ENCODE measurements at places on chromosomes 5 and 9. TPM values are rescaled to one million over a fixed set of nuclear protein-coding genes. Genes with fewer than 3 reads are reported as not detected.

Gene UBE2QL1
- not detected for total RNA-seq

Gene LRRTM2
- 0.52 TPM for total RNA-seq

Gene SLC1A3
- 43.5 TPM for total RNA-seq

Gene LCN15
- not detected for total RNA-seq

GRCh38 chr9:107637421-107638420, 148.2 kb upstream of the KLF4 start:
- peaks cover 18% of the 10 kb centered on the region for H3K4me1 ChIP-seq
- no peaks in the 10 kb centered on the region for H3K27me3 ChIP-seq

DNA sequence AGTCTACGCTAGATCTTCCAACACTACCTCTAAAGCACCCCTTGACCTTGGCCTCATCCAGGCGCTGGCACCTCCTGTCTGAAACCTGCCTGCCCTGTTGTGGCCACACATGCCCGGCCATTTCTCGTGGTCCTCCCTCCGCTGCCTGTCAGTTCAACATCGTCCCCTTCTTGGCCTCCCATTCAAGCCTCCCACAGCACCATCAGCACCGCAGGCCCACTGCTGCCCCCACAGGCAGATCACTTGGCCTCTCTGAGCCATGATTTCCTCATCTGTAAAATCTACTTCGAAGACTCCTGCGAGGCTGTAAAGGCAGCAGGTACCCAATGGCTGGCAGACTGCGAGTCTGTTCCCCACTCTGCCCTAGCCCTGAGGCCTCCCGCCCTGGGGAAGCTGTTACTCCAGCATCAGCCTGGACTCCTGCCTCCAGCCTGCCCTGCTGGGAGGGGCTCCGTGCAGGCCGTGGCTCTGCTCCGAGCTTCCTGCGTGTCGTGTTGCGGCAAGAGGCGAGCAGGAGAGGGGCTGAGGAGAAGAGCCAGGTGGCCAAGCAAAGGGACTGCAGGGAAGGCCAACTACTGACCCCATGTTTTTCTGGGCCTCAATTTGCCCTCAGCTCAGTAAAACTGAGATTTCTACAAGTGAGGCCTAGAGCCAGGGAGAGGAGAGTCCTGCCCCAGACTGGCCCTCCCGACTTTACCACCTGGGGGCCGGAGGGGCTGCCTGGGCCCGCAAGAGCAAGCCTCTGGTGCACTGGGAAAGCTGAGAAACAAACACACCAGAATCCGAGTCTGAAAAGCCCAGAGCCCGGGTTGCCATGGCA, 70.5 kb upstream of the LRRTM2 start:
- DNase-seq, result no peak
- H3K4me3 ChIP-seq, result no peak overlapping the region
- peaks cover 15% of the 10 kb centered on the region for H3K36me3 ChIP-seq

DNA sequence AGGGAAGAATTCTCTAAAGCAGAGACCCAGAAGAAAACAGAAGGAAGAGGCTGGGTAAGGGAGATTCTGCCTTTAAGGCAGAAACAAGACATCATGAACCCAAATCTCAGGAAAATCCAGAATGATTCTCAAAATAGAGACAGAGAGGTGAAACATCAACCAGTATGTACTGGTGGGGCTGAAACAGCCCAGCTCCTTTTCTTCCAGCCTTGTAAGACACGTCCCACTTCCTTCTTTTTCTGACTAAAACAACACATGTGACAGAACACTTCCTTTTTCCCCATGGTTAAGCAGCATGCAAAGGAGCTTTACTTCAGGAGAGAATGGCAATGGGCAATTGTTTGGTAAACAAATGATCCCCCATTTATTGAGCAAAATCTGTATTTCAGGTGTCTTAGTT, 230.8 kb upstream of the NR4A3 start:
- no peak for DNase-seq
- H3K36me3 ChIP-seq, result no peaks in the 10 kb centered on the region
- H3K4me3 ChIP-seq, result no peak overlapping the region
- H3K27me3 ChIP-seq, result no peaks in the 10 kb centered on the region

DNA sequence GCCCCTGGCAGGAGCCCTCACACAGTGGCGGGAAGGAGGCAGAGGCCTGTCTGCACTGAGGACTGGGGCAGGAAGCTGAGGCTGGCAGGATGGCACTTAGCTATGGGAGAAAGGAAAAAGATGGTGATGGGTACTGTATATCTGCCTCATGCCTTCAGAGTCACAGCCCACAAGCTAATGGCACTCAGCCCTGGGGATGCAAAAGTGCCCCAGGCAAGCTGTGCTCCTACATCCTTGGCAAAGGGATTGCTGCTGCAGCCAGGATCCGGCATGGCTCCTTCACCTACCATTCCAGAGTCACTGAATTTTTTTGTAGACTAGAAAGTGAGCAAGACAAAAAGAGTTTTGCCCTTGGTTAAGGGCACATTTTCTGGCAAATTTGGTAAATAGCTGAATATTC, 8.7 kb downstream of the ACSL6 start:
- H3K27ac ChIP-seq, result no peak overlapping the region
- peaks cover 4% of the 10 kb centered on the region for H3K4me1 ChIP-seq
- DNase-seq, result no peak
- no peaks in the 10 kb centered on the region for H3K36me3 ChIP-seq
- H3K4me3 ChIP-seq, result no peak overlapping the region

DNA sequence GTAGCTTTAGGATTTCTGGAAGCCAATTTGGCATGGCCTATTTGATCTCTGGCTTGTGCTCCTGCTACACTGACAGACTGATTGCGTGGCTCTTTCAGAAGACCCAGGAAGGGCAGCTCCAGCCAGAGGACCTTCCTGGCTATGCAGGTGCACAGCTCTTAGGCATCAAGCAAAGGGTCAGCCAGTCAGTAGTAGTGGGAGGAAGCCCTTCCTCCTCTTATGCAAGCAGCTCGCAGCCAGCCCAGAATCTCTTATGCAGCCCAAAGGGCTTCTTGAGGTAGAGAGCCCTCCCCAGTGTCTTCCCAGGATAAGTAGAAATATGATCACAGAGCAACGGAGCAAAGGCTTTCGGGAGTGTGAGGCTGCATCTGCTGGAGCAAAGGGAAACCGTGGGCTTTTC, 43.2 kb downstream of the SLC36A1 start:
- no peak overlapping the region for H3K4me3 ChIP-seq
- no peak for DNase-seq
- no peaks in the 10 kb centered on the region for H3K27me3 ChIP-seq
- peaks cover 23% of the 10 kb centered on the region for H3K36me3 ChIP-seq

- H3K4me1 ChIP-seq, result peaks cover 7% of the 10 kb centered on the region
- no peaks in the 10 kb centered on the region for H3K36me3 ChIP-seq
- no peak for DNase-seq
Measured at GRCh38 chr9:71812385-71812784, 44.1 kb upstream of the CEMIP2 start.

GRCh38 chr5:128234928-128235641, 151.5 kb downstream of the SLC12A2 start:
- no peak overlapping the region for H3K27ac ChIP-seq
- H3K36me3 ChIP-seq, result no peaks in the 10 kb centered on the region
- H3K4me1 ChIP-seq, result no peaks in the 10 kb centered on the region
- DNase-seq, result no peak
- no peaks in the 10 kb centered on the region for H3K27me3 ChIP-seq
- H3K4me3 ChIP-seq, result no peak overlapping the region

DNA sequence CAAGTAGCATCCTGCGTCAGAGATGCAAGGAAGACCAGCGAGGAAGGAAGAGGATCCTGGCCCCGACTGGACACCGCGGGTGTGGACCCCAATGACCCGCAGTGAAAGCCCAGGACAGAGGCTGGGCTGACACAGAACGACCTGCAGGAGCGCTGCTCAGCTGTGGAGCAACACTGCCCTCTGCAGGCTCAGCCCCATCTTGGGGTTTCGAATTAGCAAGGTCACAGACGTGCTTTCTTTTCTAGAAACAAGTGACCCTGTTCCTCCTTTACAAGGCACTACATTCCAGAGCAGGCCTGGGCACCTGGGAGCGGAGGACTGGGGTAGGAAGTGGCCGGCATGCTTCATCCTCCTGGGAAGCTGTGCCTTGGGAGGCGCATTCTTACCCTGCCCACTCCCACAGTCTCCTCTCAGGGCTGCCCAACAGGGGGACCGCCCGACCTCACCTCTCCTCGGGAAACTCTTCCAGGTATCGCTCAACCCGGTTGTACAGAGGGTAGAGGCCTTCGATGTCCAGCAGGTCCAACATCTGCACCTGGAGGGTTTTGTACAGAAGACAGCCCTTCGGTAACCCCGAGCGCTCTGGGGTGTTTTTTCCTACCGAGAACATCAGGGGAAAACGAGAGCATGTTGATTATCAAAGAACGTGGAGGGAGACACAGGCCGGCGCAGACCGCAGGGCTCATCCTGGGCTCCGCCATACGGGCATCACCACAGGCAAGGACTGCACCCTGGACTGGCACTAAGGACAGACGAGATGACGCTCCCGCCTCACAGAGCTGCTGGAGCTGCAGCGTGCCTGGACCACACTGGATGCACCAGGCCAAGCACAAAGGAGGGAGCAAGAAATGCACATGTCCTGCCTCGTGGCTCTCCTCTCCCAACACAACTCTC, 35.0 kb downstream of the IPPK start:
- no peak overlapping the region for H3K27ac ChIP-seq
- H3K27me3 ChIP-seq, result no peaks in the 10 kb centered on the region
- peak; percentile 78 for DNase-seq
- no peak overlapping the region for H3K4me3 ChIP-seq
- H3K4me1 ChIP-seq, result no peaks in the 10 kb centered on the region

- DNase-seq, result peak; percentile 75
- H3K36me3 ChIP-seq, result no peaks in the 10 kb centered on the region
- no peaks in the 10 kb centered on the region for H3K27me3 ChIP-seq
- H3K4me3 ChIP-seq, result no peak overlapping the region
- no peaks in the 10 kb centered on the region for H3K4me1 ChIP-seq
- H3K27ac ChIP-seq, result no peak overlapping the region
Measured at GRCh38 chr5:104186100-104186499, 623.5 kb upstream of the NUDT12 start.

GRCh38 chr9:97441729-97442128, 29.8 kb downstream of the TDRD7 start:
- no peaks in the 10 kb centered on the region for H3K27me3 ChIP-seq
- no peaks in the 10 kb centered on the region for H3K4me1 ChIP-seq
- no peak overlapping the region for H3K27ac ChIP-seq
- H3K4me3 ChIP-seq, result no peak overlapping the region
- DNase-seq, result no peak
- peaks cover 26% of the 10 kb centered on the region for H3K36me3 ChIP-seq

GRCh38 chr5:136420168-136420898, 55.0 kb upstream of the TRPC7 start:
- no peaks in the 10 kb centered on the region for H3K36me3 ChIP-seq
- DNase-seq, result no peak
- no peak overlapping the region for H3K27ac ChIP-seq
- H3K4me1 ChIP-seq, result no peaks in the 10 kb centered on the region
- no peaks in the 10 kb centered on the region for H3K27me3 ChIP-seq

- H3K4me1 ChIP-seq, result no peaks in the 10 kb centered on the region
- no peak overlapping the region for H3K27ac ChIP-seq
- no peaks in the 10 kb centered on the region for H3K27me3 ChIP-seq
Measured at GRCh38 chr9:31372799-31373587, 1011.5 kb upstream of the ACO1 start.

DNA sequence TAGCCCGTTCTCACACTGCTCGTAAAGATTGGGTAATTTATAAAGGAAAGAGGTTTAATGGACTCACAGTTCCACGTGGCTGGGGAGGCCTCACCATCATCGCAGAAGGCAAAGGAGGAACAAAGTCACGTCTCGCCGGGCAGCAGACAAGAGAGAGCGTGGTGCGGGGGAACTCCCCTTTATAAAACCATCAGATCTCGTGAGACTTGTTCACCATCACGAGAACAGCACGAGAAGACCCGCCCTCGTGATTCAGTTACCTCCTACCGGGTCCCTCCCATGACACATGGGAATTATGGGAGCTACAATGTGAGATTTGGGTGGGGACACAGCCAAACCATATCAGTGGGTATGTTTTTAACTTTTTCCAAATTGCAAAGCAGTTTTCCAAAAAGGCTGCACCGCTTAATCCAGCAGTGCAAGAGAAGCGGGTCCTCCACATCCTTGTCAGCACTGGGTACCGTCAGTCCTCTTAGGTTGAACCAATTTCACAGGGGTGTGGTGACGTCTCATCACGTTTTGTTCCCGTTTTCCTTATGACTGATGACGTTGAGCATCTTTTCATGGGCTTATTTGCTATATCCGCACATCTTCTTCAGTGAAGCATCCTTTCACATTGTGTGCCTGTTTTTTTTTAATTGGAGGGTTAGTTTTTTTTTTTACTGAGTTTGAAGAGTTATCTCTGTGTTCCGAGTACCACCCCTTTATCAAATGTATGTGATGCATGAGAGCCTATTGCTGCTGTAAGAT, 8.0 kb upstream of the FCN2 start:
- no peak overlapping the region for H3K27ac ChIP-seq
- H3K4me1 ChIP-seq, result peaks cover 6% of the 10 kb centered on the region

DNA sequence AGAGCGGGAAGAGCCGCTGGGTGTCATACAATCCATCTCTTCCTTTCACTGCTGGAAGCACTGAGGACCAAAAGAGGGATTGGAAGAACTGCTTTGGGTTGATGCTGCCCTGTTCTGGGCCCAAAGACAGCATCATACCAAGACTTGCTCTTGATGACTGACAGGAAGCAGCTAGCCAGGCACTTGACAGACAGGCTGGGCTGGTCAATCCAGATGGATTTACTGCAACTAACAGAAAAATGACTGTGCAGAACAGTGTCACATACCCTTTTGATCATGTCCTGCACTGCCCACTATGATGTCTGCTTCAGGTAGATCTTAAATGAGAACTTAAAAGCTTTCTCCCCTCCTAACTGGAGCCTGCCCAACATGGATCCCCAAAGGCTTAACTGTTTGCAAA, 157.6 kb downstream of the CRB2 start:
- no peaks in the 10 kb centered on the region for H3K4me1 ChIP-seq
- H3K27me3 ChIP-seq, result no peaks in the 10 kb centered on the region
- no peak overlapping the region for H3K27ac ChIP-seq
- H3K4me3 ChIP-seq, result no peak overlapping the region
- no peak for DNase-seq

- H3K4me3 ChIP-seq, result no peak overlapping the region
- H3K27me3 ChIP-seq, result no peaks in the 10 kb centered on the region
- no peaks in the 10 kb centered on the region for H3K4me1 ChIP-seq
- no peak overlapping the region for H3K27ac ChIP-seq
Measured at GRCh38 chr5:14136228-14136627, 6.9 kb upstream of the TRIO start.

All from upper lobe of right lung (tissue), 1 donor.